HEK293T (cell line): ENCODE measurements at places on chromosomes 6 and 20.

GRCh38 chr6:107083921-107084320, 31.4 kb downstream of the BEND3 start:
- no peak for DNase-seq

DNA sequence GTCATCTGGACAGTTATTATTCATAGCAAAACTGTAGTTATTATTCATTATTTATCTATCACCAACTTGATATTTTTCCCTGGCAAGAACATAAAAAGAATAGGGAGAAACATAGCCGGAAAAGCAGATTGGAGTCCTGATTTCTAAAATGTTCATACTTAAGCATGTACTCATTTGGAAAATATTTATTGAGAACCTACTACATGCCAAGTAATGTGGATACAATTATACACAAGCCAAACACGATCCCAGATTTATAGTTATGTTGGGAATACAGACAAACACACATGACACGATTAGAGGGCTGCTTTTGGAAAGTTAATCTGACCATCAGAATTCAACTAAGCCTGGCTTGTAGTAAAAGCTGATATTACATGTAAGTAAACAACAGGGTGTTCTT, 30.7 kb downstream of the ARHGAP18 start:
- DNase-seq: no peak

GRCh38 chr20:6575912-6576401, 191.5 kb upstream of the BMP2 start:
- no peak for DNase-seq

GRCh38 chr20:63882257-63883200, 12.4 kb upstream of the DNAJC5 start:
- DNase-seq: no peak

DNA sequence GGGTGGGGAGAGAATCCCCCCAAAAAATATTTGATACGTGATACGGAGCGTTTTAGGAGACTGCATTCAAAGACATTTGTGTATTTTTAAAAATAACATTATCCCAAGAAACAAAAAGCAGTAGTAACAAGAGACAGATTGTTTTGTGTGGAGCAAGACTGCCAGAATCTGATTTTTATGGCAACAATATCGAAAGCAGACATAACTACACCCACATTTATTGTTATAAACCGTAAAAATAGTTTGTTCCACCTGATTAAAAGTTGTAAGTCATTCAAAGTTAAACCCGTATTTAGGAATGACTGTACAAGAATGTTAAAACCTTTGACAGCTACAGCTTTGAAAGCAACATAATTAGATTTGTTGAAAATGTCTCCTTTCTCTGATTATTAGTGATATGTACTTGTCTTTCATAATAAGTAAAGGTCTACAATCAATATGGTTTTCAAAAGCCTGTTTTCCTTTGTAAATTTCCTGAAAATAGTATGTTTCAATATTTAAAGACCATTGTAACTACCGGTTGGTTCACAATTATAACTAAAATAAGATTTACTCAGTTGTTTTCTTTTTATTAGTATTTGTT, 2.7 kb downstream of the EYA4 start:
- DNase-seq: no peak

- no peak for DNase-seq
These were observed 80.8 kb downstream of the BMP6 start for GRCh38 chr6:7806711-7807110.

DNA sequence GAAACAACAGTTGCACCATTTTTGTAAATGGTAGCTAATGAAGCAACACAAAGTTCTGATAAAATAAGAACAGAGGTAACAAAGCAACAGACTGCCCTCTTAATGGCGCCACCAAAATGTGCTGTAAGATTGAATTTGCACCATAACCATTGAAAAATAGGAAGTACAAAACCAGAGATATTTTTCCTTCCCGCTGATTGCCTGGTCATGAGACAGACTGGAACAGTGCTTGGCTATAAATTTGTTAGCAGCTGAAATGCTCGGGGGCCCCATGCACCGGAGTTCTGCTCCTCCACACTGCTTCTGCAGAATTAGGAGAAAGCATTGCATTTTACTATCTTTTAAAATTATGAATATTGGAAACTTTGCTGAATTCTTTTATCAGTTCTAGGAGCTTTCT, 164.4 kb upstream of the QKI start:
- no peak for DNase-seq

DNA sequence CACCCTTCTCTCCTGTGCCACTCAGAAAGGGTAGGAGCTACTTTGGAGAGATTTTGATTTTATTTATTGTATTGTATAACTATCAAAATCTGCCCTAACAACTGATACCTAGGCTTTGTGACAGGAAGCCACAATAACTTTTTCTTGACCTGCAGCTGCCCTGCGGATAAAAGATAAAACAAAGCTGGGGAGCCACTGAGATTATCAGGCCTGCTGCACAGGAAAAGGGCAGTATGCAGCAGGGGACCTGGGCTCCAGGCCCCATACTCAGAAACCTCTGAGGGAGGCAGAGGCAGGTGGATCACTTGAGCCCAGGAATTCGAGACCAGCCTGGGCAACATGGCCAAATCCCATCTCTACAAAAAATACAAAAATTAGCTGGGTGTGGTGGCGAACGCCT, 980 bp upstream of the SNX21 start:
- DNase-seq: no peak

DNA sequence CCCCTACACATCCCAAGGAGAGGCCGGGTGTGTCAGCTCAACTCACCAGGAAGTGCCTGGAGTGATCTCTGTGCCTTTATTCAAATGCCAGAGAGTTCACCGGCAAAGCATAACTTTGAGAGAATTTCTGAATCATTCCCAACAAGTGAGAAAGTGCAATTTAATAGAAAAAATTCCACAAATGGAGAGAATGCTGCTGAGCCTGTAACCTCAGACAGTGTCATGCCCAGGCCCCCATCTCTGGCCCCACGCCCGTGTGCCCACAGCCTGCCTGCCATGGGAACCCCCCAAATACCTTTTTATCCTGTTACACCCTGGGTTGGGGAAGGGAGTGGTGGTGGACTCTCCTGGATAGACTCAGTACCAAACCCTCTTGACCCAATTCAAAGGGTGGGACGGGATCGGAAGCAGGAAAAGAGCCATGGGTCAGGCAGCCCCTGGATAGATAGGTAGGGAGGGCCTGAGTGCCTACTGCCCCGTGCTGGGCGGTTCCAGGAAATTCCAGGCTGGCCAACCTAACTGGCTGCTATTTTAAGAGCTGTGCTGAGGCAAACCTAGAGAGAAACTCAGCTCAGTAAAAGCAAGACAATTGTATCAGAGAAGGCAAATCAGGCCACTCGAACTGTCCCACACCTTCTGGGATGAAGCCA, 179.0 kb upstream of the FOXA2 start:
- DNase-seq: no peak

- no peak for DNase-seq
These were observed 80.7 kb upstream of the CLDN20 start for GRCh38 chr6:155183095-155183494.

- no peak for DNase-seq
These were observed 29.2 kb downstream of the TGM2 start for GRCh38 chr20:38135651-38136420.

- DNase-seq: no peak
These were observed 13.2 kb upstream of the AHCY start for GRCh38 chr20:34316196-34316814.

GRCh38 chr6:5280920-5281319, 19.6 kb downstream of the FARS2 start:
- no peak for DNase-seq

GRCh38 chr6:147704691-147705090, 196.2 kb downstream of the SAMD5 start:
- no peak for DNase-seq

DNA sequence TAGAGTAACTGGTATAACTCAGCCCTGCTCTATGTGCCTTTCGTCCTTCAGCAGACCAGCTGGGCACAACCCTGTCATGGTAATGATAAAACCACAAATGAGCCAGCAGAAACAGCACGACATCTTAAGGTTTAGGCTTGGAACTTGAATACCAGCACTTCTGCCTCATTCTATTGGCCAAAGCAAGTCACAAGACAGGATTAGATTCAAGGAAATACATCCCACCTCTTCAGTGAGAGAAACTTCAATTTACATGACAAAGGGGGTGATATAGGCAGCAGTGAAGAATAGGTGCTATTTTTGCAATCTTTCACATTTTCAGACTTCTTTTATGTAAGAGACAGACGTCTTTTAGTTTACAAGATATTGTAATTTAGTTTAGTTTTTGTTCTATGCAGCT, 69.8 kb upstream of the SLC35F1 start:
- no peak for DNase-seq
